NCI-H1092 (cell line): ENCODE measurements at places on chromosomes 5 and 9.
A peak's percentile ranks its signal among the peaks of the same experiment; 100 is the strongest.

GRCh38 chr9:120066315-120066714 is 513.7 kb downstream of the CDK5RAP2 start:
- no peak for DNase-seq

DNA sequence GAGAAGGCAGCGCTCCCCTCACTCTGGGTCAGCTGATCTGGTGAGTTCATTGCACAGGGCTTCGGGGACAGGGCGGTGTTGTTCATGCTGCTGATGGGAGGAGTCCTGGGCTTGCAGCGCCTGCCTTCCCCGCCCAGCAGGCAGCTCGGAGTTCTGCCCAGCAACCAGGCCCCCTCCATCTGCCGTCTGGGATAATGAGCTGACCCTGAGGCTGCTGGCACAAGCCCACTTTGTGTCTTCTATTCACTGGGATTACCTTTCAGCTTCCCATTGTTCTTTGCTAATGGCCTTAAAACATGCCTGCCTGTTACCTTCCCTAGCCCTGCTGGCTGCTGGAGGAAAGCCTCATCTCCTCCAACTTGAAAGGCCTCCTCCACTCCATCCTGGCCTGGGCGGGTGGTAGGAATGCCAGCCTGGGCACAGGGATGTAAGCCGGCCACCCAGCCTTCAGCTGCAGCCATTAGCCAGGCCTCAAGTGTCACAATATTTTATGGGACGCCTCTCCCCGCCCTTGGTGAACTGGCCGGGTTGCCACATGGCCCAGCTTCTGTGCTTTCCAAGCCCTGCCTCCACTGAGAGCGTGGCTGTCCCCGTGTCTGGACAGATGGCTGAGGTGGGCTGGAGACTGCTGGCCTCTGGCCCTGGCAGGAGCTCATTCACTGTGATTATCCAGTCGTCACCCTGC is 70.4 kb downstream of the GADD45G start:
- peak; percentile 96 for DNase-seq

- no peak for DNase-seq
These were observed 10.9 kb upstream of the FBXO38 start for GRCh38 chr5:148372893-148373292.

DNA sequence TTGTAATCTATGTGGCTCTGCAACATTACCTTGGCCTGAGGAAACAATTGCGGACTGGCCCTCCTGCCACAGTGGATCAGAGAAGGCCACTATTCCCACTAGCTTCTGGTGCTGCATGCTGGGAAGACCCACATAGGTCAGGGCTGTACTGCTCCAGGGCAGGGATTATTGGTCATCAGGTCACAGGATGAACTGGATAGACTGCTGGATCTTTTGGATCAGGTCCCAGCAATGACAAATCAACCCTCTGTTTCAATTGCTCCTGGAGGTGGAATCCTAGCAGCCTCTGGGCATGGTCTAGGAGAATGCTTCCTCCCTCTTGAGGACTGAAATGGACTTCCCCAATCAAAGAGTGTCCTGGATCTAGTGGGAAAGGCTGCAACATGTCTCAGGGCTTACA is 66.7 kb upstream of the PHF24 start:
- DNase-seq, result no peak

- DNase-seq, result peak; percentile 27
These were observed 44.2 kb upstream of the STARD4 start for GRCh38 chr5:111556501-111556900.

- DNase-seq, result no peak
These were observed 7.7 kb upstream of the DMRT2 start for GRCh38 chr9:1042466-1042865.

DNA sequence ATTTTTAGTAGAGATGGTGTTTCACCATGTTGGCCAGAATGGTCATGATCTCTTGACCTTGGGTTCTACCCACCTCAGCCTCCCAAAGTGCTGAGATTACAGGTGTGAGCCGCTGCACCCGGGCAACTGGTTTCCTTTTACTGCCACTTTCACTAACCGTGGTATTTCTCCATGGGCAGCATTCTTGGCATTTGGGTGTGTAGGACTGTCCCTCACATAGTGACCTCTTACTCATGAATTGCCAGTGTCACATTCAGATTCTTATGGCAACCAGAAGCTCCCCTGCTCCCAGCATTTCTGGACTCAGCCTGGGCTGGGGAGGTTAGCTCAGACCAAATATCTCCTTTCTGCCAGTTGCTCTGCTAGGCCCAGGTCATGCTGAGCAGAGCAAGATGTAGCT is 50.1 kb downstream of the FOXI1 start:
- no peak for DNase-seq

DNA sequence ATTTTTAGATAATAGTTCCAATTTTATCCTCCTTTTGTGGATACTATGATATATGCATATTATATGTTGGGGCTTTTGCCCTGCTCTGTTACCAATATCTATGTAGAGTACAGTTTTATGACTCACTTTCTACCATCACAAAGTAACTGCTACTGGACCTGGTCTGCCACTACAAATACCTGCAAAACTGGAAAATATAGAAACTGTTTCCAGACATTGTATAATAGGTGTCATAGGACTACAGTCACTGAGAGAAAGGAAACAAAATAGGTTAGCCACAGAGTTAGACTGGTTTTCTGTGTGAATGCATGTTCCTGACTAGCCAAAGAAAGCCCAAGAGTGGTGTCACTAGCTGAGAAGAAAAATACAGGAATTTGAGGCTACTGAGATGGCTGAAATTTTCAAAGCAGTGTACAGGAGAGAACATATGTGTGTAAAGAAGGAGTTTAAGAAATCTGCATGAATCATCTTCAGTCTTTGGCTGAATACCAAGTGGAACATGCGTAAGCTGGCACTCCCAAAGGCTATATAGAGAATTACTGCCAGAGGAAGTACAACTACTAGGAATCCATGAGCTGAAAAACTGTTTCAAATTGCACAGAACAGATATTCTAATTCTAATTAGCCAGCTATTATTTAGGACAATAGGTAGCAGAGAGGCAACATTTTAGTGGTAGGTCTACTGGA is 29.0 kb upstream of the FAM174A start:
- no peak for DNase-seq

DNA sequence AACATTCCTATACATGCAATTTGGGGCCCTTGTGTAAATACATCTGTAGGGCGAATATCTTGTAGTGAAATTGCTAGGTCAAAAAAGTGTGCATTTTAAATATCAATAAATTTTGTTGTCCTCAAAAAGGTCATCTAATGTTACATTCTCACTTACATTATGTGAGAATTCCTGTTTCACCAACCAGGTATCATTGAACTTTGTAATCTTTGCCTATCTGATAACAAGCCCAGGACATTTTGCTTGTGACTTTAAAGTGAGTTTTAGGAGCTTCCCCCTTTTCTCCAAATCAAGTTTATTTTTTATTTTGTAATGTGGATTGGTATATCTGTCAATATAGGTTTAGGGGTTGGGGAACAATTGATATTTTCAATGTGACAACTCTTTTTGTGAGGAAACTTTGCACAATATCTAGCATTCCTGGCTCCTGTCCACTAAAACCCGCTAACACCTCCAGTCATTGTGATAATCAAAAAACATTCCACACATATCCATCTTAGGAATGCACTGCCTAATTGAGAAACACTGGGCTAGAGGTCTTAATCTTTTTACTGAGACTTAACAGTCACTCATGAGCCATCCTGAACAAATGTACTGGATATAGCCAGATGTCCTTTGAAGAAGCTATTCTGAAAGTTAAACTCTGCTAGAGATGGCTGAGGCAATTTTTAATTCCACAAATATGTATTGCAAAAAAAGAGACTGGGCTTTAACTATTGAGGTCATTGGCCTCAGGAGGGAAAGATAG is 72.5 kb upstream of the SLC1A1 start:
- DNase-seq, result no peak

GRCh38 chr9:19788614-19789271 is at the start of gene SLC24A2:
Gene SLC24A2, minus strand, starts transcription at chr9:19789037.
- DNase-seq, result peak; percentile 24

GRCh38 chr9:97907632-97908031 is 14.7 kb downstream of the TRMO start:
- DNase-seq, result no peak

- DNase-seq, result no peak
These were observed 41.9 kb upstream of the SPATA31C2 start for GRCh38 chr9:88180081-88180765.

- no peak for DNase-seq
These were observed 7.9 kb upstream of the FIBCD1 start for GRCh38 chr9:130946766-130947617.

DNA sequence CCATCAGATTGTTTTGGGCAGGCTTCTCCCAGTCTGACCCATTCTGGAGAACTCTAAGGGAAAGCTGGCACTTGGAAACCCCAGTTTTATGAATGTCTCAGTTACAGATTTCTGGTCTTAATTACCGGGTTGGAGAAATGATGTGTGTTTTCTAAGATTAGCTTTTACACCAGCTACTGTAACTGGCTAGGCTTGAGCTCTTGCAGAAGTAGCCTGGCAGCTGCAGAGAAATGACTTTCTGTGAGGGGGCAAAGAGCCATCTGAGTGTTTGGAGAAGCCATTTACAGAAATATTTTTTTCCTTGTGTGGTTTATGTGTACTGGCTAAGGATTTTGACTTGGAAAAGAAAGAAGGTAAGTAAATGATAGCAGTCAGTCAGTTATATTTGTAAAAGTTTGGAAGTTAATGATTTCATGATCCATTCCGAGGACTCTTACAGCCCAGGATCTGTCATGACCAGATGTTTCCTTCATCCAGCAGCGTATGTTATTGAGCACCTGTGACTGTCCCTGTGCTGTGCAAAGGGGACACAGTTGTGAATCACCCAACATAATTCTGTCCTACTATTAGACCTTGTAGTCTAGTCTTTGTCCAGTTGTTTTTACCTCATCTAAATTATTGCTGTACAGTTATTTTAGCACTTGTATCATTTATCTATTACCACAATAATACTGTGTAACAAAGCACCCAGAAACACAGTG is 53.7 kb upstream of the GDNF start:
- DNase-seq, result no peak

DNA sequence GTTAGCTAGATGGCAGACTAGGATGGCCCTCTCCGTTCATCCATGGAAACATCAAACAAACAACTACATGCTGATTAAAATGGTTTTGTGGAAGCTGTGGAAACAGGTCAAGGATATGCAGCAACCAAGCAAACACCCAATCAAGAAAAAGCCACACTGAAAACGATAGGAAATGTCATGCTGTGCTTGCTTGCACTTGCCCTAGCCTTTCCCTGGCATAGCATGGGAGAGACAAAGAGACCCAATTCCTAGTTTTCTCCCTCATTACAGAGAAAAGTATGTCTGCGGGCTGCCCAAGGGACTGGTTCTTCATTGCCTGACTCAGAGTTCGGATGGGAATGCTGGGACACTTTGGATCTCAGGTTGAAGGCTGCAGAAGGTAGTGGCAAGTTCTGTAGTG is 98.7 kb downstream of the FANCC start:
- no peak for DNase-seq

- DNase-seq, result no peak
These were observed 50.1 kb downstream of the MACROH2A1 start for GRCh38 chr5:135348918-135349317.

GRCh38 chr5:131488463-131488862 is 146.6 kb downstream of the RAPGEF6 start:
- no peak for DNase-seq

GRCh38 chr5:66338828-66339227 is 194.7 kb downstream of the SREK1 start:
- no peak for DNase-seq

DNA sequence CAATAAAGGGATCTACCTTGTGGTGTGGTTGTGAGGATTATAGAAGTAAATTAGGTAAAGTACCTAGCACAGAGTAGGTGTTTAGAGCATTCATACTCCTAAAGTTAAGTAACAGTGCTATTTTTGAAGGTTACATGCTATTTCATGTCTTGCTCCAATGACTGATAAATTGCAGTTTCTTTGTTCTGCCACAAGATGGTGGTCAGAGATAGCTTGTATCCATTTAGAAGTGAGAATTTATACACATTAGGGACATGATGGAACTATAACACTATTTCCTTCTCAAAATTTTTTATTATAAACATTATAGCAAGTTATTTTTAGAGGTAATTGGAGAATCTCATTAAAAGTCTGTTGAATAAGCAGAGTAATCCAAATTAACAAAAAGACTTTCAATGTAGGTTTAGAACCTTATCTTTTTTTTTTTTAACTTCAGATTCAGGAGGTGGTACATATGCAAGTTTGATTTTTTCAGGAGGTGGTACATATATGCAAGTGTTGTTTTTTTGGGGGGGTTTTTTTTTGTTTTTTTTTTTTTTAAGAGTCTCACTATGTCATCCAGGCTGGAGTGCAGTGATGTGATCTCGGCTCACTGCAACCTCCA is 17.1 kb downstream of the MTREX start:
- no peak for DNase-seq

GRCh38 chr9:118522093-118523028 is 818.2 kb downstream of the TLR4 start:
- peak; percentile 37 for DNase-seq

- DNase-seq, result no peak
These were observed 1968.4 kb downstream of the EFNA5 start for GRCh38 chr5:105702323-105702722.

- DNase-seq, result no peak
These were observed 21.7 kb upstream of the ADAM19 start for GRCh38 chr5:157597277-157597676.
